ENCODE measurements at places on chromosomes 16 and 17.

GRCh38 chr16:84194018-84194417 is 3.1 kb downstream of the ADAD2 start:
- no peak for DNase-seq

- no peak for DNase-seq
Observed at GRCh38 chr17:44599298-44600175, 42.3 kb downstream of the FZD2 start.

DNA sequence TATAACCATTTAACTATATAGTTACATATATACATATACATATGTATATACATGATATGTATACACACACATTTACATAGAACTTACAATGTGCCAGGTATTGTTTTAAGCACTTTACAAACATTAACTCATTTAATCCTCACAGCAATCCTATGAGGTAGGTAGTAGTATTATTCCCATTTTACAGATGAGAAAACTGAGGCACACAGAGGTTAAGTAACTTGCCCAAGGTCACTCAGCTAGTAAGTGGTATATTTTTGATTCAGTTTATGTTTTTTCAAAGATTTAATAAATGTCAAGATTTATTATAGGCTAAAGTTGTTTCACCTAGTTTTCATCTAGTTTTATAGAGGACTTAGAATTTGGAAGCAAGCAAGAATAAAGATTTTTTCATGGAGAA is 6.6 kb downstream of the KRT222 start:
- DNase-seq = no peak

DNA sequence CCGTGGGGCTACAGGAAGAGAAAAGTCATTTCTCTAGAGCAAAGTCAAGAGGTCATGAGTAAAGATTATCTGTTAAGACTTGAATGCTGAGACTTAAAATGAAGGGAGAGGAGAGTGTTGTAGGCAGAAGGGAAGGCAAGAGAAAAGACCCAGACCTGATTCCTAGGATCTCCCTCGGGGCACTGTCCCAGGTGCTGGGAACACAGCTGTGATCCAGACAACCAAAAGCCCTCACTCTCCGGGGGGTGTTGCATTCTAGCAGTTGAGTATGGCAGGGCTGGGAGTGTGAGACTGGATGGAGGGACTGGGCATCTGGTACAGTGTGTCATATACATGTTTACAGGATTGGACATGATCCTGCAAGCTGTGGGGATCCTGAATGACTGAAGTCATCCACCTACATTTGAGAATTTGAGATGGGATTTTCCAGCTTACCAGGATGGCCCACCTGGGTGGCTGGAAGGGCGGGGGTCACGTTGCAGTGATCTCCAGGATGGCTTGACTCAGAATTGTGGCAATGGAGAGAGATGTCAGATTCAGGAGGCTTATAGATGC is 29.1 kb downstream of the ARSG start:
- DNase-seq = no peak

- no peak for DNase-seq
Observed at GRCh38 chr17:50715471-50715870, 3.9 kb upstream of the LUC7L3 start.

- no peak for DNase-seq
Observed at GRCh38 chr16:3819175-3819527, 61.4 kb downstream of the CREBBP start.

DNA sequence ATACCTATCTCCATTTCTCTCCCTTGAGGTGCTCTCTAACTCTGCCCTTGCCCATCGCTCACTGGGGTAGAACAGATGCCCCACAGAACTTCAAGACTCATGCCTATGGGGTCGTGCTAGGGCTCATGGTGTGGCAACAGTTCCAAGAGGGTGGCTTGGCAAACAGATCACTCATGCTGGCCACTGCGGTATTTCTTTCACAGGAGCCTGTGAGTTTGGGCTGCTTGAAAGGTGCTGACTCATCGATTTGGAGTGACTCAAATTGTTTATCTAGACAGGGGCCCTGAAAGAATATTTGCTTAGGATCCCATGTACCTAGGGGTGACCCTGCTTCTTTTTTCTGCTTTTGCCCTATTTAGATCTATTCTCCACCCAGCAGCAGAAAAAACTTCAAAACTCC is 69.9 kb downstream of the IRX5 start:
- DNase-seq = no peak

DNA sequence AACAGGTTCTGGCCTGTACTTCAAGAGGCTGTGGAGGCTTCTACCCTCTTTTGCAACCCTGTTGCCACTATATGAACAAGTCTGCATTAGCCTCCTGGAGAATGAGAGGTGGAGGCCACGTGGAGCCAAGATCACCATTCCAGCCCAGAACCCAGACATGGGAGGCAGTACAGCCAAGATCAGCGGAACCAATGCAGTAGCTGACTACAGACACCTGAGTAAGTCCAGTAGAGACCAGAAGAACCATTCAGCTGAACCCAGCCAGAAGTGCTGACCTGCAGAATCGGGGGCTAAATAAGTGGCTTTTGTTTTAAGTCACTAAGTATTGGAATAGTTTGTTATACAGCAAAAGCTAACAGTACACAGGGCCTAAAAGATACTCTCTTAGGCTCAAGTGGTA is 12.1 kb downstream of the FAM20A start:
- DNase-seq = no peak

DNA sequence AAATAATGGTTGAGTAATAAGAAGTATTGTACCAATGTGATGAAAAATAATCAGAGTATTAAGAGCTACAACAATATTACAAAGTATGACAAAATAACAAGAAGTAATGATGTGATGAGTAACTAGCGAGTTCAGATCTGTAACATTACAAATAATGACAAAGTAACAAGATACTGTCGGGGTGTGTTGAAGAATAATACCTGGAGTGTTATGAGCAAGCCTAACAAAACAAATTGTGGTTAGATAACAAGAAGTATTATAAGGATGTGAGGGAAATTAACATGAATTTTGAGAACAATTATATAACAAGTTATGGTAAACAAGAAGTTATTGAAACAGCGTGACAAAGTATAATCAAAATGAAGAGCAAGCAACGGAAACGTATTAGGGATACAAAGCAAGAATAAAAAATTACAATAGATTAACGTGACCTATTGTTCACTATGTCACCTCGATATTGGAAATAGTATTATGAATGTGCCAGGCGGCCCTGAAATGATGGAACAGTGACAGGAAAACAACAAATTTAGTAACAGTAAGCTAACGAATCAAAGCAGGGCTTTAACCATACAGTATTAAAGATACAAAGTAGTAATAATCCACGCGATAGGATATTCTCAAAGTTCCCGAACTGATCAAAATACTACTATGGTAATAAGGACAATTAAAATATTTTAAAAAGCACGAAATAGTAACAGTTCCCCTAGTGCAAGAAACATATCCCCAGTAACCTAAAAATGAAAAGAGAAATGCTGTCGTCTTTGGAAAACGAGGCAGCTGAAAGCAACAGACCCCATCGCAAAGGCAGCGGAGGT is 1.6 kb downstream of the TBX4 start:
- DNase-seq = no peak

DNA sequence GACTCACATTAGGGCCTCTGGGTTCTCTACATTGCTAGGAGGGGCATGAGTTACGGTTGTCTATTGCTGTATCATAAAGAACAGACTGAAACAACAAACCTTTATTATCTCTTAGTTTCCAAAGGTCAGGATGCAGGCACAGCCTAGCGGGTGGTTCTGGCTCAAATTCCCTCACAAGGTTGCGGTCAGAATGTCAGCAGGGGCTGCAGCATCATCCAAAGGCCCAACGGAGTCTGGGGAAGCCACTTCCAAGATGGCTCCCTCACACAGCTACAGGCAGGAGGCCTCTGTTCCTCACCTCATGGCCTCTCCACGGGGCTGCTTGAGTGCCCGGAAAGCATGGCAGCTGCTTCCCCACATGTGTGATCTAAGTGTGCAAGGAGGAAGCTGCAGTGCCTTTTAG is 29.6 kb upstream of the ZFPM1 start:
- no peak for DNase-seq

- DNase-seq = peak; percentile 81
Observed at GRCh38 chr17:27569257-27569722, 61.7 kb upstream of the LGALS9 start.

DNA sequence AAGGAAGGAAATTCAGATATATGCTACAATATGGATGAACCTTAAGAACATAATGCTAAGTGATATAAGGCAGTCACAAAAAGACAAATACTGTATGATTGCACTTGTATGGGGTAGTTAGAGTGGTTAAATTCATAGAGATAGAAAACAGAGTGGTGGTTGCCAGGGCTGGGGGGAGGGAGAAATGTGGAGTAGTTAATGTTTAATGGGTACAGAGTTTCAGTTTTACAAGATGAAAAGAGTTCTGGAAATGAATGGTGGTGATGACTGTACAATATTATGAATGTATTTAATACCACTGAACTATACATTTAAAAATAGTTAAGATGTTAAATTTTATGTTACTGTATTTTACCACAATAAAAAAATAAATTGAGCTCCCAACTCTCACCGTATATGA is 157.9 kb downstream of the TOX3 start:
- DNase-seq = no peak

GRCh38 chr17:41739661-41740352 is 5.4 kb upstream of the HAP1 start:
- no peak for DNase-seq

DNA sequence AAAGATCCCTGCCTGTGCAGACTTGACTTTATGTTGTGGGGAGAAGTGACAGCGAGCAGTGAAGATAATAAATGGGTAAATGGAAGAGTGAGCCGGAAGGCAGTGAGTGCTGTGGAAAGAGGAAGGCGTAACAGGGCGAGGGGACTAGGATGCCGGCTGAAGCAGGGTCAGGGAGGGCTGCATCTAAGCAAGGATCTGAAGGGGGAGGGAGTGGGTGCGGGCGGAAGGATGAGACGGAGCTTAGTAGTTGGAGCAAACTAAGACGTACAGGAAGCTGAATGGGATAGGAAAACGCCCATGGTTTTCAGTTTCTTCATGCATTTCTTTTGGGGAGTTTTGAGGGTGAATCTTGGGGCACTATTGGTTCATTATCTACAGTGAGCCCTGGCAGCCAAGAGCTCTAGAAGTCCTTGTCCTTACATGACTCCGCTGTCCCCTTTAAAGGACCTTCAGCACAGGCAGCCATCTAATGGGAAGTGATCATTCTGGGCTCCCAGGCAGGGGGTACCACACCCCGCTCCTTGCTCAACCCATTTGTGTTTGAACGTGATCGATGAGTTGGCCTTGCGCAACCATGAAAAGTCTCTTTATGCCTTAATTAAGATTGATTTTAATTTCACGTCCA is 10.4 kb upstream of the NAT9 start:
- DNase-seq = no peak

- DNase-seq = peak; percentile 89
Observed at GRCh38 chr16:50368410-50369132, at the start of gene BRD7. Gene BRD7 (minus strand): TSS chr16:50368988. CDS start chr16:50368774, 214 bp downstream.

GRCh38 chr16:48383877-48384519 is 1.2 kb downstream of the SIAH1 start:
- DNase-seq = peak; percentile 73

DNA sequence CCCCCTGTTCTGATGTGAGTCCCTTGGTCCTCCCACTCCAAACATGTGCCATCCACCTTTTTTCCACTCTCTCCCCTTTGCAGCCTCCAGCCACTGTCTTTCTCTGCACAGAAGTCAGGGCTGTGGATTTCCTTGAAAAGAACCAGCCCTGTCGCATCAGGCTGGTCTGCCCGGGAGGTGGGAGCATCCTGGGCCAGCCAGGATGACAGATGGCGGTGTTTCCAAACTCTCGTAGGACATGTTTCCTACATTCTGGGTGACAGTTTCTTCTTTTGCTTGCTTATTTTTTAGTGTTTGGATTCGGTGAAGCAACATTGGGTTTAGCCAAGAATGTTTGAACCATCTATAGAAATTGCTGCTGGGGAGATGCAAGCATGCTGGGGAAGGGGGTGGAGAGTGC is 100.8 kb downstream of the CCDC182 start:
- no peak for DNase-seq

DNA sequence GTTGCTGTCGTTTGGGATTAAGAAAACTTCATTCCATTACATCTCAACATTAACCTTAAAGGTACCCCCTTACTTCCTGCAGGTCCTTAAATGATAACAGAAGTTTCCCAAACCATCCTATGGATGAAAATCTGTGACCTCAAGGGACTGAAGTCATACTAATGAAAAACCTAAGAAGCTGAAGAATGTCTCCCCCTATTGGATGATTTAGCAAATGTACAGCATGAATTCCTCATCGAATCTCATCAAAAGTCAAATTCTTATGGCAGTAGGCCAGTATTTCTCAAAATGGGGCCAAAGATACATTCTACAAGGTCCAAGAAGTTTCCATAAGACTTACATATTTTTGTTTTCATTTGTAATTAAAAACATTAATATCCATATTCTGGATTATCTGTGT is 13.5 kb downstream of the SCO1 start:
- no peak for DNase-seq

GRCh38 chr17:7959503-7960253 is 27.7 kb downstream of the CNTROB start:
- DNase-seq = no peak

DNA sequence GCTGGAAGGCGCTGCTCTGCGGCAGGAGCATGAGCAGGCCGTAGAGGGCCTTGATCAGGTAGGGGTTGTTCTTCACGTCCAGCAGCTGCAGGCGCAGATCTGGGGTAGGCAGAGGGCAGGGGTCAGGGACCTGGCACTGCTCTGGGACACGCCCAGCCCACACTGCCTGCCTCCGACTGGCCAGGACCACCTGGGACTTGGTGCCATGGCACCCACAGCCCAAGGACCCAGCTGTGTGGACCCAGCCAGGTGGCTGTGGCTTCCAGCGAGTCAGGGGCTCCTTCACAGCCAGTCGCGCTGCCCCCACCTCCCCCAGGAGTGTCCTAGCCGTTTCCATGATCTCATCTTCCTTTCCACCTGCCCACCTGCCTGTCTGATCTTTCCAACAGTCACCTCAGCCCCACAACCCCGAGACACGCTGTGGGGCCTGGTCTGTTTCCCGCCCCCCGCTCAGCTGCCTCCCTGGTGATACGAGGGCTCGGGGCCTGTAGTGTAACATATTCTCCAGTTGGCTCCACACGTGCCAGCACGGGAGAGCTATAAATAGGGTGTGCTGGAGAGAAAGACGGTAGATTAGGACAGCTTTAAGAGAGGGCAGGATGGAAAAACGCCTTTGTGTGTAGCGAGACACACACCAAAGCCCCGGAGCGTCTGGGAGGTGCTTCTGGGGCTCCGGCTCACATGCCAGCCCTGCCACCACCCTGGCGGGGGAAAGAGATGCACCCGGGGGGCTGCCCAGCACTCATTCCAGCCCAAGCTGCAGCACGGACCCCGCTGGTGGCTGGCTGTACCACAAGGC is 7.2 kb upstream of the MTSS2 start:
- DNase-seq = no peak

- peak; percentile 78 for DNase-seq
Observed at GRCh38 chr16:25838724-25839186, 147.0 kb downstream of the HS3ST4 start.
